Activated naive CD4-positive, alpha-beta T cell treated with anti-CD3 and anti-CD28 coated beads, Interleukin-2, amount 50 U/mL, for 16 hours (primary cell): ENCODE measurements at places on chromosomes 4 and X.

DNA sequence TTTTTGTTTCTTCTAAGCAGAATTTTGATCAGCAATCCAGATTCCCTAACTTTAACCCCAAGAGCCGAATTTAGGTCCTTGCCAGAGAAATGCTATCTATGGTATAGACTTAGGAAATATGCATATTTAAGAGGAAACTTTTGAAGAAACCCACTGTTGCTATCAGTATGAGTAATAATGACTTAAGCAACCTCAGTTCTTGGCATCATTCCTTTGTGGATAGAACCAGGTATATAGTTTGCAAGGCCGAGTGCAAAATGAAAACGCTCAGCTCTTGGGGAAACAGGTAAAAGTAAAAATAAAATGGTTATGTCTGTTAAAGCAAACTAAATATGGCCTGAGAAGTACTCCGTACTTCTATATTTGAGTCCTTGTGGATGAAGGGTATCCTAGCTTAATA, 78.1 kb downstream of the ARSF start:
- DNase-seq, result no peak

DNA sequence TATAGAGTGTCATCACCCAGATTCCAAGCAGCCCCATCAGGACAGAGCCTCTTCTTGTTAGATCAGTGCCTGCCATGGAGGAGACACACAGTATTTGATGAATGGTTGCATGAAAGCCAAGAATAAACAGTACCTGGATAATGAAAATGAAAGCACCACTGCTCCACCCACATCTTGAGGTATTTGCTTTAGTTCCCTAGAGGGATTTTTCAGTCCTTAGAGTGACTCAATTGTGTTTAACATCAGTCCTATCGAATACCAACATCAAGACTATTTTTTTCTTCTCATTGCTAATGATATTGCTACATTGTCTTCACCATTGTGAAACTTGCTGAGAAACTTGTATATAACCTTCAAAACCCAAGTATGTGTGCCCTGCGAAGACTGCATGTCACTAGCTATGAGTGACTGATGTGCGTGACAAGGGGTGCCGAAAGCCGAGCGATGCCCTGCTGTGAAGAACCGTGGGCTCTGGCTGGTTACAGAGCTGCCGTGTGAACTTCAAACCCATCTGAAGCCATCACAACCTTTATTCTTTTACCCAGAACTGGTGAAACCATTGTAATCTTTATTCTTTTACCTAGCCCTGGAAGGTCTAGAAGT, 211.3 kb upstream of the FAT1 start:
- DNase-seq, result no peak

DNA sequence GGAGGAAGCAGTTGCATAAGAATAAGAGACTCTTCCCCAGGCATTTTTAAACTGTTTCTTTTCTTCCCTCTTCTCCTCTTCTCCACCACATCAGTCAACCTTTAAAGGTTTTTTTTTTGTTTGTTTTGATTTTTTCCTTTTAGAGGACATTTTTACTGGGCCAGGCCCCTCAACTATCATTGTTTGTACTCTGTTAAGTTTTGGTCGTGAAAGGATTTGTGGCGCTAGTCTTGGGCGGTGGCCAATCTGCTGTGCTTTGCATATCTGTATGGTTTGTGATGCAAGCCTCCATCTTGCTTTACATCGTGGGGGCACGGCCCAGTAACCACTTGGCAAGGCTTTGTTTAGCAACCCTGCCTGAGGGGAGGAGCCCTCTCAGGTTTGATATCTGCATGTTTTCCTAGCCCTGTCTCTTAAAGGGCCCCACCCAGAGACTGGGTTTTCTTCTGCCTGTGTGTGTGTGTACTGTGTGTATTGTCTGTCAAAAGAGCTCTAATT, 101.9 kb upstream of the SLITRK2 start:
- no peak for DNase-seq

DNA sequence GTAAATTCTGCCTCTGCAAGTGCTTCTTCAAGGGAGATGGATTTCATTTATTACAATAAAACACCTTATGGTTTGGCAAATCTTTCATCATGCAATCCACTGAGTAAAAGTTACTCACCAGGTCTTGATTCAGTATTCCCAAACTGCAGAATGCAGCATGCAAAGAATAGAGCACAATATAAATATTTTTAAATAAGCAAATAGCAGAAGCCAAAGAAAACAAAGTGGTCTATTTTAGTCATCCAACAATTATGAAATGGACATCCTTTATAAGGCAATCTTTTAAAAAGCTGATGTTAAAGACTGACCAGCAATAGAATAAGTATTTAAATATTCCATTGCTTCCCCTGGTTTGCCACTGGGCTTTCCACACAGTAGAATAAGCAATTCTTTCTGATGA, 59.5 kb downstream of the SLC39A8 start:
- no peak for DNase-seq

- no peak for DNase-seq
These were observed 26.3 kb upstream of the UCP1 start for GRCh38 chr4:140595065-140595464.

DNA sequence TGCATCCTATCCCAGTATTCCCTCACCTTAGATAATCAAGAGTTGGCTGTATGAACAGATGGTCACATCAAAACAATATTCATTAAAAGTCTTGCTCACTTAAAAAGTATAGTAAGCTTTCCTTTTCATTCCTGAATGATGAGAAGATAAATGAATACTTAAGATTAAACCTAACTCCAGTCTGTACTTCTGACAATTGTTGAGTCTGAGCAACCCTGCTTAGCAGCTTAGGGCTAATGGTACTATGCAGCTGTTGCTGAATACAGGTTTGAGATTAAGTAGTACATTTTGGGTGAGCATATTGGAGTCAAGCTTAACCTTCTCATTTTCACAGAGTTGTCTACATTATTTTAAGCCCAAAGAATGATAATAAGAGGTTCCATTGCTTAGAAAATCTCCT, 121.7 kb upstream of the ETNPPL start:
- DNase-seq, result no peak

DNA sequence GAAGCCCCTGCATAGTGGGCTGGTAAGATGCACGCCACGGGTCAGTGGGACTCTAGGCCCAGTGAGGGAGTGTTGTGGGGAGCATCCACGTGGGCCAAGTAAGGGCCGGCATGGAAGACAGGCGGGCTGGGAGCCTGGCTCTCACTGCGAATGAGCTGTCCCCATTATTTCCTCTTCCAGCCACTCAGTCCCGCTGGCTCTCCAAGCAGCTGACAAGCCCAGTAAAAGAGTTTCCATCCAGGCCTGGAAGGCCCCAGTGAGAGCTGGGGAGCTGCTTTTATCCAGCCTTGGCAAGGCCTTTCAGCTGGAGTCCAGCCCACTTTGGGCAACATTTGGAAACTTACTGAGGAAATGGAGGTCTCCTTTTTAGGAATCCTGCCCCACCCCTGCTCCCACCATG, 24.9 kb downstream of the APLN start:
- no peak for DNase-seq

- no peak for DNase-seq
These were observed 587.4 kb downstream of the RPA4 start for GRCh38 chrX:97471071-97471470.

- no peak for DNase-seq
These were observed 824.7 kb upstream of the TENM3 start for GRCh38 chr4:181418496-181418895.

DNA sequence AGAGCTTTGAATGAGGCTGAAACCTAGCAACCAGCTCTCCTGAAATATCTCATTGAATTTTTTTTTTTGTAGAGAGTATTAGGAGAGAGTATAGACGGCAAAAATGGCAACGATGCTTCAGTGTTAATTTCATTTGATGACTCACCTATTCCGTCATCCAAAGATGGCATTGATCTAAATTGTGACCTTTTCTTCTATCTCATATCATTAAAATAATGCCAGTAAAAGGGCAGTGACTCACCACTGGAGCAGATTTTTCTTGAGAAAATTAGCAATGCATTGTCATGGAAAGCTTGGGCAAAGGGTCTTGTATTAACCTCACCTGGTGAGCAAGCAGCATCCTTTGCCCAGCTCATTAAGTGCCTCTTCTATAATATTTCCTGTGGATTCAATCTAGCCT, 19.6 kb downstream of the VMA21 start:
- no peak for DNase-seq

DNA sequence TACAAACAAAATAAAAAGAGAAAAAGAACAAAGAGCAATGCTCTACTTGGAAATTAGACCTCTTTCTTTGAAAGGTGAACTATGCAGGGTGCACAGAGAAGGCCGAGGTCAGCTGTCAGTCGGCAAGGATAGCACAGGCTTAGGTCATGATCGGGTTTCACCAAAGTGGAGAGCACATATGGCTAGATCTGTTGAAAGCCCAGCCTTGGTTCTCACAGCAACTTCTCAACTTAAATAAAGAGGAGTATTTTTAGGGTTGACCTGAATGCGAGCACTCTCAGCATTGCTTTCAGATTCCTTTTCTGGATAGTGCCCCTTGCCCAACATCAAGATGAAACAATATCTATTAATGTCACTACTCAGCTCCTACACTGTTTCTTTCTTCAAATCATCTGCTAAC, 122.9 kb upstream of the GPC4 start:
- no peak for DNase-seq

DNA sequence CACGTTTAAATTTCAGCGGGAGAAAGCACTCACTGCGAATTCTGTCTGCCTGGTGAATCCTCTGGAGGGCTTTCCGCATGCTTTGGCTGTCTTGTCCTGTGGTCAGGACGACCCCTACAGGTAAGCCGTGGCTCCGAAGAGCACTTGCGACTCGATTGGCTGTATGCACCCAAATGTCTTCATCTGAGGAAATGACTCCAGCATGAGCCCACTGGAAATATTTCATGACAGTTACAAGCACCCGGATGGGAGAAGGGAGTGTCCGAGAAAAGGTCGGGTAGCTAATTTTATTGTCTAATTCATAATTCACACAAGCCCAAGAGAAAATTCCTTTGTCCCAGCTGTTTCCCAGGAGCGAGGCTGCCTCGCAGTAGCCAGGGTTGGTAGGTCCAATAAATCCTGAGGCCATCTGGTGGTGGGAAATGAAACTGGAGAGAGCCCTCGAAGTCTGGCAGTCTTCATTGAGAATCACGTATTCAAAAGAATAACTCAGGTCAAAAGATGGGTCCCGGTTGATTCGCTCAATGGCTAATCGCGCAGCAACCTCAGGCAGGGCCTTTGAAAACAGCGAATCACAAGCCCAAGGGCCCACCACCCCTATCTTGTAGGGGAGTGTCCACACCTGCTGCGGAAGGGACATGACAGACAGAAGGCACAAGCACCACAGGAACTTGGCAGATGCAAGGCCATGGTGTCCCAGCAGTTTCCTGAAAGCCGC, 6.6 kb downstream of the GUCY2F start:
- no peak for DNase-seq

DNA sequence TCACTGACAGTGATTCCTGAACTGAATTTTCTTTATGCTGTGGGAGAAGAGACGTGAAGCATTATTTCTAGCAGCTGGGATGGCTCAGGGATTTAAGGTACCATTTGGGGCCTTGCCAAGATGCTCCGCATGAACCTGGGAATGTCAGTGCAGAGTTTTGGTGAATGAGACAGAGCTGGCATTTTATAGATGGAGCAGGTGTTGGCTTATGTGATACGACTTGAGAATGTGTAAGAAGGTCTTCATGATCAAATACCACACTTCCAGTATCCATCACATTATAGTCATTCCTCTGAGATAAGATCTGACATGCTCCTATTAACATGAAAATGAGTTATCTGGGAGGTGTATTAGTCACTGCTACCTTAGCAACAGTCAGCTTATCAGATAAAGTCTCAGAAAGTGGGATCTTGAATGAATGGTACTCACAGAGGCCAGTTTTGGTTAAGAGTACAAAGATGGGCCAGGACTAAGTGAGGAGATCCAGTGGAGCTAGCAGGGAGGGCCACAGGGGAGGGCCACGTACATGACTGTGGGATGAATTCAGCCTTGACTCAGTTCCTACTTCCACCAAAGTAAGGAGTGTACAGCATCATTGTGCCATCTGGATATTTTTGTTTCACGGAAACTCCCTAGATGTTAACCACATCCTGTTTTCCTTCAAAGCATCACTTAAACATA, 116.7 kb downstream of the SPCS3 start:
- DNase-seq, result no peak

DNA sequence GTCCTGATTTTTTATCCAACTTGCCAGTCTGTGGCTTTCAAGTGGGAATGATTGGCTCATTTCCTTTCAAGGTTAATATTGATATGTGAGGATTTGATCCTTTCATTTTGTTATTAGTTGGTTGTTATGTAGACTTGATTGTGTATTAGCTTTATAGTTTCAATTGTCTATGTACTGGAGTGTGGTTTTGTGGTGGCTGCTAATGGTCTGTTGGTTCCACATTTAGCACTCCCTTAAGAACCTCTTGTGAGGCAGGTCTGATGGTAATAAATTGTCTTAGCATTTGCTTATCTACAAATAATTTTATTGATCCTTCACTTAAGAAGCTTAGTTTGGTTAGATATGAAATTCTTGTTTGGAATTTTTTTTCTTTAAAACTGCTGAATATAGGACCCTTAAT, 190.6 kb downstream of the CPXCR1 start:
- DNase-seq, result no peak
